ENCODE measurements at places on chromosomes 4 and X. TPM values are rescaled to one million over a fixed set of nuclear protein-coding genes. Genes with fewer than 3 reads are reported as not detected.

C4orf50 gene
- not detected for total RNA-seq

NWD2 gene
- total RNA-seq: not detected

TGIF2LX gene
- total RNA-seq: not detected

CCNA2 gene
- 138 TPM for total RNA-seq

CYSLTR1 gene
- total RNA-seq: not detected

RASL11B gene
- total RNA-seq: 0.59 TPM

MAGEA2B gene
- total RNA-seq: not detected

PGK1 gene
- total RNA-seq: 240 TPM

SGCB gene
- 16.4 TPM for total RNA-seq

AKAP14 gene
- total RNA-seq: not detected

PCSK1N gene
- 0.17 TPM for total RNA-seq

TSPAN5 gene
- 55.6 TPM for total RNA-seq

GSPT2 gene
- total RNA-seq: 5.2 TPM

GPR78 gene
- total RNA-seq: not detected

ETDA gene
- not detected for total RNA-seq

BGN gene
- total RNA-seq: 14.0 TPM

ADAMTS3 gene
- total RNA-seq: 0.84 TPM

GAGE12D gene
- not detected for total RNA-seq

STOX2 gene
- 0.50 TPM for total RNA-seq

CENPE gene
- total RNA-seq: 9.8 TPM

PDZD4 gene
- 0.50 TPM for total RNA-seq

IL3RA gene
- total RNA-seq: not detected

TBX22 gene
- not detected for total RNA-seq
